ENCODE measurements at places on chromosomes 12 and 14.

DNA sequence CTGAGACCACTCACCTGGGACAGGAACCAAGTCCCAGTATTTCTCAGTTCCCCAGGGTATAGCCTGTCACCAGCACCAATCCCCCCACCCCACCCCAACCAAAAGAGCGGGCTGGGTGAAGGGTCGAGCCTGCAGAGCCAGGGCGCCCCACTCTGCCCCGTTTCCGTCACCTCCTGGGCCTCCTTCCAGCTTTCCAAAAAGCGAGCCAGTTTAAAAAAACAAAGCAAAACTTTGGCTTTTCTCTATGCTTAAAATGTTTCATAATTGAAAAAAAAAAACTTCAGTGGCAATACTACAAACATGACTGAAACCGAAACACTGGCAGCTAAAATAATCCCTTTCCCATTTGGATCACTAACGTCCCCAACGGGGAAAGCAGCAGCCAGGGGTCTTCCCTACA is 7.5 kb downstream of the CAMKK2 start:
- DNase-seq = peak; percentile 2

GRCh38 chr14:99424306-99424877 is 56.3 kb downstream of the SETD3 start:
- no peak for DNase-seq

DNA sequence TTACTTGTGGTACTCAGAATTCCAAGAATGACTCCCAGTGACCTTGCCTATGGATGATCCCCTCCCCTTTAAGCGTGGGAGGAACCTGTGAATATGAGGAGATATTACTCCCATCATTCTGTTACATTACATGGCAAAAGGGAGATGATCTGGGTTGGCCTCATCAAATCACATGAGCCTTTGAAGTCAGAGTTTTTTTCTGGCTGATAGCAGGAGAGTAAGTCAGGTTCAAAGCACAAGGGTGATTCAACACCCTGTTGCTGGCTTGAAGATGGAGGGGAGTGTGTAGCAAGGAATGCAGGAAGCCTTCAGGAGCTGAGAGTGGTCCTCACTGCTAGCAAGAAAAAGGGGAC is 9.1 kb upstream of the MDM2 start:
- no peak for DNase-seq

DNA sequence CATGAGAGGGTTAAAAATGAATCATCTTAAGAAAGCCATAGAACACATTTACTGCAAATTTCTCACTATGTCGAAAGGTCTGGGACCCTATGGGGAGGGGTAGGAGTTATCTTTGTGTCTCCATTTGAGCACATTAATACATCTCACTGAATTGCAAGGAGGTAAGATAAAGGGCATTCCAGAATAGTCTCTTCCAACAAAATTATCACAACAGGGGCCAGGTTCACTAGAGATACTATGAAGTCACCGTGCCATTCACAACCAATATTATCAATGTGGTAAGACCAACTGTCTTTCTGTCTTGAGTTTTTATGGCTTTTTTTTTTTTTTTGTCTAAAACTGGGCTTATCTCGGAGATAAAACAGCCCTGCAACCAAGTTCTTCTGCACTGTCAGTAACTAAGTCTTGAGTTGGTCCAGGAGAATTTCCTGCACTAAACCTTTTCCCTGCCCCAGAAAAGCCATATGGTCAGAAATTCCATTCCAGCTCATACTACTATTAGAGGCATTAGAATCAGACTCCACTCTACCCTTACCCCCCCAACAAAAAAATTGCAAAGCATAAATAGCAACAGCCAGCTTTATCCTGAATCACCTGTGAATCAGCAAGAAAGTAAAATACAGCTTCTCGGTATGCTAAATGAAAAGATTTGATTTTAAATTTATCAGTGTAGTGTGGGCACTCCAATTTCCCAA is 79.7 kb downstream of the PTPRR start:
- DNase-seq = no peak

- no peak for DNase-seq
Observed at GRCh38 chr14:95533391-95533821, 1.4 kb upstream of the GLRX5 start.

- no peak for DNase-seq
Observed at GRCh38 chr12:27081668-27082111, 688 bp downstream of the C12orf71 start.

DNA sequence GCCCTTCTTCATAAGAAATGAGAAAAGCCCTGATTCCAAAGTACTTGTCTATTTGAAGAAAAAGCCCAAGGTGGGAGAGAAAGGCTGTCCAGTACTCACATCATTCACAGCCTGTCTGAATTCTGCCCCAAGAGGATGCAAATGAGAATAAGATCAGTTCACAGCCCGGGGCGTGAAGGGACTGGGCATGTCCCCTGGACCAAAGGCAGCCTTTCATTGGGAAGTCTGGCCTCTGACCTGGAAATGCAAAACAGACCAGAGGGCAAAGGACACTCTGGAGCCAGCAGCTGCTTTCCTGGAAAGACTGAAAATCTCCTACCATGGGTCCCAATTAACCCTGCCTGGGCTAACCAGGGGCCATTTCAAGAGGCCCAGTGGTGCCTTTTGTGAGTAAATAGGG is 191.2 kb upstream of the PELI2 start:
- DNase-seq = no peak

DNA sequence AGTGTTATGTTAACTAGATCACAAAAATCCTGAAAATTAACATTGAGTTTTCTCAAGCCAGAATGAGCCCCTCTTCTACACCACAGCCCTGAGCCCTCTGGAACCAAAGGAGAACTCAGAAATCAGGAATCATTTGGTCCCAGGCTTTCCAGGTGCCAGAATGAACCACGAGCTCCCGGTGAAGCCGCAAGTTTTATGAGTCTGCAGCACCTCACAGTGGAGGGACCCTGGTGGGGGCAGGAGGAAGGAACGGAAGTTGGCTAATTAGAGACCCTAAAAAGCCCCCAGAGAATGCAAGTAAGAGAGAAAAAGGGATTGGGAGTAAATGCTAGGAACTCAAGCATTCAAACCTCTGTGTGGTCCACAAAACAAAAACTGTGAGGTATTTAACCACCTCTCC is 52.9 kb upstream of the BCL2L14 start:
- no peak for DNase-seq

- no peak for DNase-seq
Observed at GRCh38 chr12:131684015-131684725, 26.7 kb upstream of the SFSWAP start.

GRCh38 chr12:55626154-55626553 is 10.5 kb upstream of the OR10P1 start:
- no peak for DNase-seq

DNA sequence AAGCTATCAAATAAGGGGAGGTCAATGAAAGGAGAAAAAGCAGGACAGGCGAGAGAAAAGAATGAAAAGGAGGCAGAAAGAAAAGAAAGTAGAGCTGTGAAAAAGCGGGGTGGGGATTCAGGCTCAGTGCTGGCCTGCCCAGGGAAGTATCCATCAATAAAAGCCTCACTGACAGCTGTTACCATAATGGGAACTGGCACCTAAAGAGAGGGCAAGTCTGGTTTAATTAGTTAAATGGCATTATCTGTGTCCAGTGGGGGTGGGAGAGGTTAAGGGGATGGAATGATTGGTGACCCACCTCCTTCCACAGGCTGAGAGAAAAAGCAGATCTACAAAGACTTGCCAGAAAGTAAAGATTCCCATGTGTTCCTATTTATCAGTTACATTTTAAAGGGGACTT is 7.4 kb downstream of the SALL2 start:
- DNase-seq = no peak

DNA sequence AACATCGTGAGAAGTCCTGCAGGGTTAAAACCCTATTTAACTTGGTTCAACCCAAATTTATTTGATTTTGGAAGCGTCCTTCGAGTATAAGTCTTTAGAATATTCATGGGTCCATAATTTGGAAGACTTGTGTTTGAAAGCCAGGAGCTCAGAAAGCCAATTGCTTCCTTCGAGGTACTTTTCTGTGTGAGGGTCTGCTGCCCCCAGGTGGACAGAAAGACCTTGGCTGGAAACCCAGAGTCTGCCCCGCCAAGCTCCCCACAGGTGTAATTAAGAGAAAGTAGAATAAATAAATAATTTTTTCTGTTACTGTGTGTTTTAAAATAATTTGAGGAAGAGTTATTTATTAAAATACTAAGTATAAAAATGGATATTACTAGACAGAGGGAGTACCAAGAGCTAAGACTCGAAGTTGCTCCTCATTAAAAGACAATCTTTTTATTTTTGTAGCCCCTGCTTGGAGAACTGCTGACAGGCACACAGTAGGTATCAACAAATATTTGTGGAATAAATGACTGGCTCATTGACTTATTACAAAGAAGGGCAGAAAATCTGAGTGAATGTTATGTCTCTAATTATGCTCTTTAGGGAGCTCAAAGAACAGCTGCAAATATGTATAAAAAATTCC is 105.8 kb downstream of the PAH start:
- DNase-seq = peak; percentile 44

GRCh38 chr12:43099691-43100163 is 452.3 kb downstream of the ADAMTS20 start:
- DNase-seq = no peak

- no peak for DNase-seq
Observed at GRCh38 chr14:105385698-105386365, 12.5 kb upstream of the TEX22 start.
